ENCODE measurements at places on chromosomes 12 and 14.

DNA sequence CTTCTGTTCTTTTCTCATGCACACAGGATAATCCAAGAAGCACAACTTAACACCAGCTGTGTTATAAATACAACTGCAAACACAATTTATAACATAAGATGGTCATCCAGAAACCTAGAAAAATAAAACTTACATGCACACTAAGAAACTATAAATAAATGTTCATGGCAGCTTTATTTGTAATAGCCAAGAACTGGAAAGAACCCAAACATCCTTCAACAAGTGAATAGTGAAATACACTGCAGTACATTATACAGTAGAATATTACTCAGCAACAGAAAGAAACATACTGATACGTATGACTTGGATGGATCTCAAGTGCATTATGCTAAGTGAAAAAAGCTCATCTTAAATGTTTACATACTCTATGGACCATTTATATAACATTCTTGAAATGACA lies 132.7 kb downstream of the SPTSSA start:
- DNase-seq: no peak

DNA sequence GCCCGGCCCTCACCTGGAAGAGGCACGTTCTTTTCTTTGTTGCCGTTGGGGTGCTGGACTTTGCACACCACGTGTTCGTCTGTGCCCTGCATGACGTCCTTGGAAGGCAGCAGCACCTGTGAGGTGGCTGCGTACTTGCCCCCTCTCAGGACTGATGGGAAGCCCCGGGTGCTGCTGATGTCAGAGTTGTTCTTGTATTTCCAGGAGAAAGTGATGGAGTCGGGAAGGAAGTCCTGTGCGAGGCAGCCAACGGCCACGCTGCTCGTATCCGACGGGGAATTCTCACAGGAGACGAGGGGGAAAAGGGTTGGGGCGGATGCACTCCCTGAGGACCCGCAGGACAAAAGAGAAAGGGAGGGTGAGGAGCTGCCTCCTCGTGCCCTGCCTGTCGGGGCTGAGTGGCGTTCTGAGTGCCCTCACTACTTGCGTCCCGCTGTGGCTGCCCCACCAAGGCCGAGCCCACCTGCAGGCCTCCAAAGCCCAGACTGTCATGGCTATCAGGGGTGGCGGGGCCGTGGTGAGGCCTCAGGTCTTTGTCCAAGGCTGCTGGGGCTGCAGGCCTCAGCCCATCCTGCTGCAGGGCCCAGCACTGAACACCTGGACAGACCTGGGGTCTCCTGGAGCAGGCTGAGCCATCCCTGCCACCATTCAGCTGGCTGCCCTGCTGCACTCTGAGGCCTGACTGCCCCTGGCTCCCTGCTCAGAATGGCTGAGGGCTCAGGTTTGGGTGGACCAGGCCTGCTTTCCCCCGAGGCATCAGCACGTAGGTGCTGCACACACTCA lies 329.7 kb downstream of the TMEM121 start:
- DNase-seq: peak; percentile 30

DNA sequence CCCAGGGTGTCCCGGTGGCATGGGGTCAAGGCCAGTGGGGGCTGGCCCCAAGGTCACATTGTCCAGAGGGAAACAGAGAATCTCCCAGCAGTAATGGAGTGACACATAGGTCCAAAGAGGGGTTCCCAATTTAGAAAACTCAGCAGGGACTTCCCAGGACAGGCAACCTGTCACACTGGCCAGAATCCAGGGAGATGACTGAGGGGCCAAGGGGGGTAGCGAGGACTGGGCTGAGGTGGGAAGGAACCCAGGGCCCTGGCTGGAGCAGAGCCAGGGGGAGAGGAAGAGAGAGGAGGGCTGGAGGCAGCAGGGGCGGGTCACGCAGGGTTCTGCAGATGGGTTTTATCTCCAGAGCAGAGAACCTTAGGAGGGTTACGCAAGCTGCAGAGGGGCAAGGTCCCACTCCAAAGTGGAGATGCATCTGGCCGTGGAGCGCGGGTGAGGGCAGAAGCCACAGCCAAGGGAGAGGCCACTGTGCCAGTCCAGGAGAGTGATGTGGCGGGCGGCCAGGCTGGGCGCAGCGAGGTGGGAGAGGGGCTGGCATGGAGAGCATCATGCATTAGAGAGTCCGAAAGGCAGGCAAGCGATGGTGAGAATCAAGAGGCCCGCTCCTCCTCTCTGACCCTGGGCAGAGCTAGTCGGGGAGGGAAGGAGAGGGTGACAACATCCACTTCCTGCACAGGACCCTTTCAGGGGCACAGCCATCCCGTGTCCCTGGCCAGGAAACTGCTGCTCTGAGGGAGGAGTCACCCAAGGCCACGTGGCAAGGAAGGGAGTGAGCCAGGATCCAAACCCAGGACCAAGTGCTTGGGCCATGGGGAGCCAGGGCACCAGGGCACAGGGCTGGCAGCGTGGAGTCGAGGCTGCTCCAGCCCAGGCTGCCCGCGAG lies 29.0 kb downstream of the NCOR2 start:
- no peak for DNase-seq

- DNase-seq: no peak
Observed at GRCh38 chr14:69094481-69094880, 58.4 kb downstream of the DCAF5 start.

DNA sequence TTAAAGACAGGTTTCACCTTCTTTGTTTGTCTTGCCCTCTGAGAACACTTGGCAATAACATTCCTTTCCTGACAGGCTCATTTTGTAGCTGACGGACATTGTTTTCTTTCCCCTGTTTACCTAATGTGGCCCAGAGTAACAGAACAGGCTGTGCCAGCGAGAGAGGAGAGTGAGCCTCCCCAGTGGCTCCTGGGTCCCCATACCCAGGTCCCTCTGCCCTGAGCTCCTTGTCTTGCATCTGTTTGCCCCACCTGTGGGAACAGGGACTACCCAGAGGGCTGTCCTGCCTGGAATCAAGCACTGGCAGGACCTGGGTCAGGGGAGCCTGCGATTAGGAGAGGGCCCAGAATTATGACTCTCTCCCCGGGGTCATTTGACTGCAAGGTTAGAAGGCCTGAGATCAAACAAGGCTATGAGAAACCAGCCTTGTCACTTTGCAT lies 222.9 kb downstream of the ZFP36L1 start:
- DNase-seq: no peak

- DNase-seq: no peak
Observed at GRCh38 chr12:121467638-121468498, 68.0 kb downstream of the RNF34 start.

- DNase-seq: no peak
Observed at GRCh38 chr14:41062826-41063225, 543.9 kb upstream of the LRFN5 start.

DNA sequence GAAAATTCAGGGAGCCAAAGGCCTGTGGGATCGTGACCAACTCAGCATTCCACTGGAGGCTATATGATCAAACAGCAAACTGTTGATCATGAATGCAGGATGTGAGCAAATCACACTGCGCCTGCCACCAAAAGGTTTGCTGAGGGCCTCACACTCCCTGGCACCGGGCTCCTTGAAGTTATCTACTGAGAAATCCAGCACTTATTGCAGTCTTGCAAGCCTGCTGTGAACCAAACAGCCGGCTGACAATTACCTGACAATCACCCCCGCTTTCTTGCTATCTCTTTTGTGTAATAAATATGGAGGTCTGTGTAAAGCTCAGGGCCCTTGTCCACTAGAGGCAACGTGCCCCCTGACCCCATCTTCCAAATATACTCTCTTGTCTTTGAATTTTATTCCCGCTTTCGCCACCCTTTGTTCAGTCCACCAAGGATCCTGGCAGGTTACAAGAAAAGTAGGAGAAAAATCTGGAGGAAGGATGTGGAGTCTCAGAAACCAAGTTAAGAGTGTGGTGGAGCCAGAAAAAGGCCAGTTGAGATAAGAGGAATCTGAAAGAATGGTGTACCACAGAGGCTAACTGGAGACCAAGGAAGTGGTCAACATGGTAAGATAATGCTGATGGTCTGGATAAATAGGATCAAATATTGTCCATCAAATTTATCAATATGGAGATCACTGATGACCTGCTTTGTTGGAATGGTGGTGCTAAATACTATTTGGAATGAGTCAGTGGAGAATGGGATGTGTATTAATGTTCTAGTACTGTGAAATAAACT lies 229.2 kb downstream of the ALX1 start:
- DNase-seq: no peak

DNA sequence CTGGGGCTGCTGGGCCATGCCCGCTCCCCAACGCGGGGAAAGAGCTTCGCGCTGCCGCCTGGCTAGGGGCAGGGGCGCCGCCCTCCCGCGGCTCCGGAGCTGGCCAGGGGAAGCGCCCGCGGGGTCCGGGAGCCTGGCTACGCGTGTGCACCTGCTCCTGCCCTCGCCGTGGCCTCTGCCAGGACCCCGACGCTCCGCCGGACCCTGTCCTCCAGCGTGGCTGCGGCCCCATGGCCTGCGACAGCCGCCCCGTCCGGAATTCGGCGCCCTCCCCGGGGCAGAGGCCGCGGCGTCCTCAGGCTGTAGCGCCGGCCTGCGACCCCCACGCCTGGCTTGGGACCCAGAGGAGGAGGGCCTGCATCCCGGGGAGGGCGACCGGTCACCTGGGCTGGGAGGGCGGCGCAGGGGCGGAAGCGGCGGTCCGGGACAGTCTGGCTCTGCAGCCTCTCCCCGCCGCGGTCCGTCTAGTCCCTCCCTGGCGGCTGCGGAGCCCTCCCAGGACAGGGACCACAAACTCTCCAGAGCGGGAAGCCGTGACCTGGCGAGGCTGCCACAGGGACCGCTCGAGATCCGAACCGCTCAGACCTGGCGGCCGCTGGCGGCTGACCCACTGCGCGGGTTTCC lies 85.6 kb downstream of the ALG10 start:
- DNase-seq: no peak

GRCh38 chr14:28867571-28867970 lies 101.0 kb downstream of the FOXG1 start:
- DNase-seq: no peak

DNA sequence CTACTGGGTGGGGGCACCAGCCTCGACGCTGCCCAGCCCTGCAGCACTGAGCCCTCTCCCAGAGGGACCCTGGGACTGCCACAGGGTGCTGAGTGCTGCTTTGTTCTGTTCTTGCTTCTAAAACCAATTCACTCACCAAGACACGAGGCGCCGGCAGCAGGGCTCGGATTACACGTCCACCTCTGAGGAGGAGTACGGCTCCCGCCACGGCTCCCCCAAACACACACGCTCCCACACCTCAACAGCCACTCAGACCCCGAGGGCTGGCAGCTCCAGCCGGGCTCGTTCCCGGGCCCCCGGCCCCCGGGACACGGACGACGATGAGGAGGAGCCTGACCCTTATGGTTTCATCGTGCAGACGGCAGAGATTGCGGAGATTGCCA lies 24.3 kb downstream of the CEP170B start:
- DNase-seq: no peak

DNA sequence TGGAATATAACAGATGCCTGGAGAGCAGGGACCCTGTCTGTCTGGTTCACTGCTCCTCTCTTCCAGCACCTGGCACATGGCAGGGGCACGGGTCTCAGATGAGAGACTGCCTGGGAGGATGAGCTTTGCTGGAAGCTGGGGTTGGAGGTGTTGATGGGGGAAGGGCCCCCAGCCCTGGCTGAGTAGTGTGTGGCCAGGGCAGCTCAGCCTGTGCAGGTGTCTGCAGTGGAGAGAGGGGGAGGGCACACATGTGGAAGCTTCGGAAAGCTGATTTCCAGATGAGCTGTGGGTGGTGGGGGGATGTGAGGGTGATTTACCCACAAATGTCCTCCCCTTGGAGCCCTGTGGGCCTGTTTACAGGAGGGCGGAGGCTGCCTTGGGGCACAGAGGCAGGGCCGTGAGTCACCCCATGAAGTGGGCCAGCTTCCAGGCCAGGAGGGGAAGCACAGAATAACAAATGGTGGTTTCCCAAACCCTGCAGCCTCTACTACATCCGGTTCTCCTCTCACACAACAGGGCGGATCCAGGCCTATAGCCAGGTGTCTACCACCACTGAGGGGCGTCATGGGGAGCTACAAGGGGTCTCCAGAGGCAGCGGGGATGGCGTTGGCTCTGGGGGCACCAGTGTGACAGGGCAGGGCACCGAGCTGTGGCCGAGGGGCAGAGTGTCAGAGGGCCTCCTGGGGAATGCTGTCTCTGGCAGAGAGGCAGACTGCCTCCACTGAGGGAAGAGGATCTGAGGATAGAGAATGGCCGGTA lies 11.0 kb downstream of the KRT7 start:
- DNase-seq: peak; percentile 74

DNA sequence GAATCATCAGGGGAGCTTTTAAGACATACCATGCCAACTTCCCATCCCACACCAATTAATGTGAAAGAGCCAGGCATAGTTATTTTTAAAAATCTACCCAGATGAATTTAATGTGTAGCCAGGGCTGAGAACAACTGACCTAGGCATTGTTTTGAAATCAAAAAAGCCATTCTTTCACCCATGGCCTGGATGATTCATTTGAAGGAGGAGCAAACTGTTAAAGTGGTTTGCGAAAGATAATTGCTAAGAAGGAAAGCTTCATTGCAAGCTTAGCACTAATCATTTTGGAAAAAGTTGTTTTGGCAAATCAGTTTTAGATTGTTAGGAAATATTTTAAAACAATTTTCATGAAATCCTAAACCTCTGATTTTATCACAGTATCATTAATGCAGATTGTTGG lies 2.1 kb upstream of the GTSF1 start:
- DNase-seq: no peak

- no peak for DNase-seq
Observed at GRCh38 chr12:57258977-57259970, 8.3 kb upstream of the STAC3 start.

DNA sequence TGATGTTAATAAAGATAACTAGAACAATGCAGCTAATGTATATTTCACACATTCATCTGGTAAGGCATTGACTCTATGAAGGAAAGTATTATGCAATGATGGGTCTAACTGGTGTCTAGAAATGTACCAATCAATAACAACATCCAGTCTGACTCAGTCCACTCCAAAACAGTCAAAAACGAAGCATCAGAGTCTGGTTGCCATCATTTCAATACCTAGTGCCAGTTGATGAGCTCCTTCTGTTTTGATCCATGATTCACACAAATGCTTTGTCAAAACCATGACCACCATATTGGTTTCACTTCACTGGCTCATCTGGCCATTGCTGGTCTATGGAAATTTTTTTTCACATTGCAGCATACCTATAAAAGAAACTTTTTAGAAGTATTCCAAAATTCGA lies 747.2 kb upstream of the TMEM132C start:
- DNase-seq: no peak

DNA sequence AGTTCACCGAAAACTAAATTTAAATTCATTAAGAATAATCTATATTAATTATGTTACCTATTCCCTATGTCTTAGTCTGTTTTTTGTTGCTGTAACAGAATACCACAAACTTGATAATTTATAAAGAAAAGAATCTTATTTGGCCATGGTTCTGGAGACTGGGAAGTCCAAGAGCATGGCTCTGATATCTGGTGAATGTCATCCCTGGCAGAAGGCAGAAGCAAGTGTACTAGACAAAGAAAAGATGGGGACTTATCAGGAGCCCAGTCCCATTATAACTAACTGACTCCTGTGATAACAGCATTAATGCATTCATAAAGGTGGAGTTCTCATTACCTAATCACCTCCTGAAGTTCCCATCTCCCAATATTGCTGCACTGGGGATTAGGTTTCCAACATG lies 33.3 kb upstream of the BCAT1 start:
- no peak for DNase-seq

GRCh38 chr12:106743270-106743988 lies 31.1 kb upstream of the RIC8B start:
- no peak for DNase-seq
